ENCODE measurements at places on chromosomes 12 and 14.
A peak's percentile ranks its signal among the peaks of the same experiment; 100 is the strongest.

DNA sequence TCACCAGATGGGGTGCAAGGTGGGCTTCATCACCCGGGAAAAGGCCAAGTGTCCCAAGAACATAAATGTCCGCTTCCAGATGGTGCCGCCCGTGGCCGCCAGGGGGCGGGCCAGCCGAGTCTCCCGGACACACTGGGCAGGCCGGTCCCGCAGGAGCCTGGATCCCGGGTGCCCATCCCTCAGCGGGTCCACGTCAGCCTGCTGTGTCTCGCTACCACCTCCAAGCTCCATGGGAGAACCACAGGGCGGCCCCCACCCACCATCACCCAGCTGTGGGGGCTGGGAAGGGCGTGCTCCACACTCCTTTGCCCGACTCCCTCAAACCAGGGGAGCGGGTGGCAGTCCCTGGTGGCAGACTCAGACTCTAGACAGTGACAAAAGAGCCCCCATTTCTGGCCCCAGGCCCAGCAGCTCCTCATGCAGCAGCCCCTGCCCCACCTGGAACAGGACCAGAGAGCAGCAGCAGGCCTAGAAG is 22.0 kb upstream of the NUDT14 start:
- no peak for DNase-seq

DNA sequence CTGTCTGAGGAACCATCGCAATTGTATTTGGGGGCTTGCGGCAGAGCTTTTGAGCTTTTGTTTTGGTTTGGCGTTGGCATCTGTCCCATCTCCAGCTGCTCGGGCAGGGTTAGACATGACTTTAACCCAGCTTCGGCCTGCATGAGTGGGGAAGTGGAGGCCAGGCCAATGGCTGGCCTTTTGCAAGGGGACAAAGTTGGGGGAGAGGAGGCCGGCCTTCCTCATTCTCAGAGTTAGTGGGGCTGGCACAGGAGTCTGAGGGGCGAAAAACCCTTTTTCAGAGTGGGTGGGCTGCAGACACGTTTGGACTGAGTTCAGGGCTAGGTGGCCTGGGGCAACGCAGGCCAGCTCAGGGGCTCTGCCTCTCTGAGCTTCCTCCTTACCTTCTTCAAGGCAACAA is 5.2 kb downstream of the KRT82 start:
- no peak for DNase-seq

- no peak for DNase-seq
Measured at GRCh38 chr14:54660604-54661111, 93.7 kb downstream of the SAMD4A start.

DNA sequence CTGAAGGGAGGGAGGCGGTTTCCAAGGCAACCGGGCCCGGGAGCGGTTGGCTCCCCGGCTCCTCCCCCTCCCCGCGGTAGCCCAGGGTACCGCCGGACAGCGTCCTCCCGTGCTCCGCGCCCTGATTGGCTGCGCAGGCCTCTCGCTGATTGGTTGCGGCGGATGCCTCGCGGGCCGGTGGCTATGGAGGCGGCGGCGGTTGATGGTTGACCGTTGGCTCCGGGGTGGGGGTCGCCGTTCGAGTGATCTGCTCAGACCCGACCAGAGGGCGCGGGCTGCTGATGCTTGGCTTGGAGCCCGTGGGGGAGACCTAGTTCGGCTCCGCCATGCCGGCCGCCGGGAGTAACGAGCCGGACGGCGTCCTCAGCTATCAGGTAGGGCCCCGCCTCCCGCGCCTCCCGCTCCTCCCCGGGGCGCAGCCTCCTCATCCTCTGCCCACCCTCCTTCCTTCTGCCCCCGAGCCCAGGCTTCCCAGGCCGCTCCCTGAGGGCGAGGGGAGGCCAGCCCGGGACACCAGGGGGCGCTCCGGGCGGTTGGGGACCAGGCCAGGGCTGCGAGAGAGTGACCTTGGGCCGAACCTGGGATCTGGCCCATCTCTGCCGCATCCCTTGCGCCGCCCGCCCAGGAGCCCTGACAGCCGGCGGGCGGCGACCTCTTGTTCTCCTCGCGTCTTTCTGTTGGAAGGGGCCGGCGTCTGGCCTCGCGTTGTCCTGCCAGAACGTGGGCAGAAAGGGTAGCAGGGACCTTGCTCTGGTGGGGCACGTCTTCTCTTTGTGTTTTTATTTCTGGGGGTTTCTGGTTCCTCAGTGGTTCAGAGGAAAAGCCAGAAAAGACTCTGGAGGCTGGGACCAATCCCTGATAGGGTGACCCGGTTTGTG is at the start of gene SLC4A8:
SLC4A8 (plus strand) TSS at position 170 of the 878 bp plus-strand sequence; CDS start at position 327, 157 bp downstream.
- DNase-seq: peak; percentile 44

DNA sequence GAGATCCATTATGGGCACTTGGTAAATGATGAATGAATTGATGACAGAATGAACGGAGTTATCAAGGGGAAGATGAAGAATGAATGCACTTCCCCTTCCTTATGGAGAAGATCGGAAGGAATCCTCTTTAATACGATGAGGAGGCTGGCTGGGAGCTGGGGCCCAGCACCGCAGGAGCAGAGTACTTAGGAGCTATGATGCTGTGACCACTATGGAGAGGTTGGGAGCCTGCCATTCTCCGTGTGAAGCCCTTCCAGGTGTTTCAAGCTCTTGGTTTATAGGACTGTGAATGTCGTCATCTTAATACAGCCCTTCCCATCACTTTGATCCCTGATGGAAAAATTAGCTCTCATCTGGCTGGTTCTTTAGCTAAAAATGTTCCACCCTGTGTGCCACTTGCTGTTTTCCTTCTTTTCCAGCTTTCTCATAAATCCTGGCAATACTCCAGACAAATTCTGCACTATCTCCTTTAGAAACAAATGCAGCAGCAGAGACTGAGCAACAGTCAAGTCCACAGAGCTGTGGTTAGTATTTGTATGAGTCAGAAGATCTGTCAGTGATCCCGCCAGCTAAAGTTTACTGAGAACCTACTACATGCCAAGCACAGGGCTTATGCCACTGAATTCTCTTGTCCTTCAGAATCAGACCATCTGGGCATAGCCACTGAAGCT is 263.1 kb upstream of the CRY1 start:
- DNase-seq: no peak

DNA sequence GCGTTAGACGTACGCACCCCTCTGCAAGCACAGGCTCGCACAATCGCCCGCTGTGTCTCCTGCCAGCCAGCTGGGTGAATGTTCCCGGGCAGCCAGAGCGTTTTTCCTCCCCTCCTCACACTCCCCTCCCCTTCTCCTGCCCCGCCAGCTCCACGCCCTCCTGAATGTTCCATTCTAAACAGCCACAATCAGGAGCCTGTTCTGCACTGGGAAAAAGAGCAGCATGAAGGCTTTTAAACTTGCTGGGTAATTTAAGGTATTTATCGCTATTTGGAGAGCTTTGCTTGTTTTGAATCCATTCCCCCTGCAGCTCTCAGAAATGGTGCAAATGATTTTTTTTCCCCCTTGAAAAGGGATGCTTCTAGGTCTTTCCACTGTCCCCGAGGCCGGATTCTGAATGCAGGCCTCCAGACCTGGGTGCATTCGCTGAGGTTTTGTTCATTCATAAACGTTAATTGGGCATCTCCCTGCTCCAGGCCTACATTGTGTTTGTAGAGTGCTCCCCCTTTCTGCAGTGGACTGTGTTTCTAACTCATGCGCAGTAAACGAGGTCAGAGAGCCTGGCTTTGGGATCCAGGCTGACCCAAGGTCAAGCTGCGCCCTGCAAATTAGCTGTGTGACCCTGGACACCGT is 212.5 kb downstream of the CHST11 start:
- DNase-seq: no peak

GRCh38 chr14:77037215-77037937 is 8.9 kb upstream of the IRF2BPL start:
- no peak for DNase-seq

- DNase-seq: no peak
Measured at GRCh38 chr14:102616799-102617198, 24.4 kb downstream of the RCOR1 start.

DNA sequence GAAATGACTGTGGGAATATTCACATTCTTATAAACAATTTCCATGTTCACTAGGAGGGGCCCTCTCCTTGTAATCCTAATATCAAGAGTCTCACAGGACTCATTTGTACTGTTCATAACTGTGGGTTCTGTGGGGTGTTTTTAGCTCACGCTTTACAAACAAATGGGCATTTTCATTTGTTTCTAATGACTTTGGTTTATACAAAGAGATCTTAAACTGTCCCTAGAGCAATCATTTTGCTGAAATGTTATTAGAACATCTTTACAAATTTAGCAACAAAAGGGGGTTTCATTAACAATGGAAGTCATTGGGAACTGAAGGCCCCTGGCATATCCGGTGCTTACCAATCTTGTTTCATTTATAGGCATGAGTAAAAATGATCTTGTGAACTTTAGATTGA is 370.5 kb downstream of the TRHDE start:
- DNase-seq: no peak

- DNase-seq: no peak
Measured at GRCh38 chr12:6088921-6089747, 35.3 kb downstream of the VWF start.

- no peak for DNase-seq
Measured at GRCh38 chr12:123269395-123269892, 2.2 kb downstream of the CDK2AP1 start.

GRCh38 chr14:104981699-104982541 is 3.7 kb upstream of the CLBA1 start:
- no peak for DNase-seq

DNA sequence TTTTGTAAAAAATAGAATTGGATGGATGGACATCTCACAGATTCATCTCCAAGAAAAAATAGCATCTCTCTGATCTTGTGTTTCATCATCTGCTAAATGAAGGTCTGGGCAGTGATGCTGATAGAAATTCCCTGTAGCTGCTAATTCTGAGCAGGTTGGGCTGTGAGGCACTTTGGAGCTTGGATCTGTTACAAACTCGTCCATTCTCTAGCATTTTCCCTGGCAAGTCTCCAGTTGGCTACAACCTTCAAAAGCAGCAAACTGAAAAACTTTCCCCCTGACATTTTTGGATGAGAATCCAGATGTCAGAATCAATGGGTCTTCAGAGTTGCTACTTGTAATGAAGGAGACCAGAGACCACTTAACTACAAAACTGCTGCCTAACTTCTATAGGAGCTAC is 72.7 kb downstream of the TPH2 start:
- DNase-seq: no peak

DNA sequence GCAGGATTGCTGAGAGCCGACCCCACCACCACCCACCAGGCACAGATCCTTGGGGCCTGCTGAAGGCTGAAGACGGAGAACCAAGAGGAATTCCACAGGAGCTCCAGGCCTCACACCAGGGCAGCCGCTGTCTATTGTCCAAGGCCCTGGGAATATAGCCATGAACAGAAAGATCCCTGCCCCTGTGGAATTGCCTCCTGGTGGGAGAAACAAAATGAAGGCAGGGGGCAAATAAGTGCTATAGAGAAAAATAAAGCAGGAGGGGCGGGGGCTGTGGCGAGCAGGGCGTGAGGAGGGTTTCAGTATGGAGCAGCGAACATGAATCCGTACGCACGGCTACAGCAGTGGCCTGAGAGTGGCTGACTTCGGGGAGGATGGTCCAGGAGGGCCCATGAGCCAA is 96.1 kb downstream of the EML1 start:
- no peak for DNase-seq

DNA sequence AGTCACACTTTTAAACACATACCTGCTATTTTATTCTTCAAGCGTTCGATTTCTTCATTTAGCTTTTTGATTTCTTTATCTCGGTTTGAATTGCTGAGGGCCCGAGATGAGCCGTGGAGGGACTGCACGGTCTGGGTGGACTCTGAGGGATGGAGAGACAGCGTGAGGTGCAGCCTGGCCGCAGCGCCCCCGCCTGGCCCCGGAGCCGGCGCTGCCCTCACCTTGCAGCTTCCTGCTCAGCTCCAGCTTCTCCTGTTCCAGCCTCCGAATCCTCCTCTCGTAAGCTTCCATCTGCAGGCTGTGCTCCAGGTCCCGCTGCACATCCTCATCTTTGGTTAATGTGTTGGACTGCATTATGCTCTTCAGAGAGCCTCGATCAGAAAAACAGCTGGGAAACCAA is 53.2 kb downstream of the AMN start:
- no peak for DNase-seq

GRCh38 chr14:32224737-32225377 is 21.8 kb upstream of the RNU6-8 start:
- DNase-seq: no peak

- DNase-seq: no peak
Measured at GRCh38 chr14:105165134-105165704, 3.4 kb downstream of the JAG2 start.

Measured in stimulated activated CD8-positive, alpha-beta memory T cell treated with anti-CD3 and anti-CD28 coated beads, Interleukin-4, amount 100 ng/mL, for 1 hour (primary cell).